Pancreas (tissue), 10 donors: ENCODE measurements at places on chromosomes 2 and 18. TPM values are rescaled to one million over a fixed set of nuclear protein-coding genes. Genes with fewer than 3 reads are reported as not detected.

DNA sequence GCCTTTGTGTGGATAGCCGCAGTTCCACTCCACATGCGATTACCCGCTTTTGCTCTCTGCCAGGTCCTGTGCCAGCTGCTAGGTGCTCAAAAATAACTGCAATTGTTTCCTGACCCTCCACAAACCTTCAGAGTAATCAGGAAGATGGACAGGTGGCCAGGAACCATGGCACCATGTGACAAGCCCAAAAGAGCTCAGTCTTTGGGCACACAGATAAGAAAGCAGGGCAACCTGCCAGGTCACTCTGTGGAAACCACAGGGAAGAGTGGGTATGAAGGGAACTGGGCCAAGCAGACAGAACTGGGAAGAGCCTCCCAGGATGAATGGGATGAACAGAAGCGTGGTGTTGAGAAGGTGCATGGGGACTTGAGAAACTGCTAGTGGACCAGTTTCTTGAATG, 79.4 kb upstream of the AGAP1 start:
- H3K4me3 ChIP-seq, result no peak overlapping the region
- H3K27ac ChIP-seq, result peak overlapping the region; percentile 71
- no peaks in the 10 kb centered on the region for H3K36me3 ChIP-seq

DNA sequence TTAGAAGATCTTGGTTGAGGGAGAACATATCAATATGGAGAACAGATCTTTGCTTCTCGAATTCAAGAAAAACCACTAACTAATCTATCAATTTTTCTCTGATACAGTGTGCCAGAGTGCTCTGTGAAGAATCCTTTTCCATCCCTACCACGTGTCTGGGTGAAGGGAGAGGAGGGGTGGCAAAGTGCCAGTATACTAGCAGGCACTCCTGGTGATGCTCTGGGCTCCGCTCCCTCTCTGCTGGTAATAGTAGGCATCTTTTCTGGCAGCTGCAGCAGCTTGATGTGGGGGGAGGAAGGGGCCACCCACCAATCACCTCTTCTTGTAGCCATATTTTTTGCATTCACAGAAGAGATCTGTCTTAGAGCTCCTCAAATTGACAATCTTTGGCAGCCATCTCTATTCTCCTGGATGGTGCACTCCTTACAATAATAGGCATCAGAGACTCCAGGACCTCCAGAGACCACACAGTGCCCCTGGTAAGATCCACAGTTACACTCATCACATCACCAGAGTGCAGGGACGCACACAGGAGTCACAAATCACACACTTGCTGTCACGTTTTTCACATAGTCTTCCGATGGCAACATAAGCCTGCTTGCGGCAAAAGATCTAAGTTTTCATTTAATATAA, 15.7 kb downstream of the STK39 start:
- no peaks in the 10 kb centered on the region for H3K4me1 ChIP-seq
- H3K36me3 ChIP-seq, result no peaks in the 10 kb centered on the region
- H3K27me3 ChIP-seq, result no peaks in the 10 kb centered on the region
- H3K27ac ChIP-seq, result no peak overlapping the region

DNA sequence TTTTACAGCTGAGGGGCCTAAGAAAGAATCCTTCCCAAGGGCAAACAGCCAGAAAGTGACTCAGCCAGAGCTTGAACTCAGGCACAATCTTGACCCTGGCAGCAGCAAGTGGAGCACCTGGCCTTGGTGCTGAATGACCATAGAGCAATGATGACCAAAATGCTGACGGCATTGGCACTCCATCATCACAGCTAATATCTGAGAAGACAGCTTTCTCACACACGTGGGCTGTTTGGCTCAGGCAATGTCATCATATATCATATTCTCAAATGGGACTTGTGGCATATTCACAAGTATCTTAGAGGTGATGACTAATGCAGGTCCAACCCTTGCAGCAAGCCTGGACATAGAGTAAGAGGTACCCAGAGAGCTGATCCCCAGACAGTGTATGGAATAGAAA, 443.9 kb upstream of the MYT1L start:
- DNase-seq, result no peak
- H3K36me3 ChIP-seq, result no peaks in the 10 kb centered on the region
- H3K27me3 ChIP-seq, result no peaks in the 10 kb centered on the region
- no peak overlapping the region for H3K4me3 ChIP-seq
- no peaks in the 10 kb centered on the region for H3K4me1 ChIP-seq
- H3K27ac ChIP-seq, result no peak overlapping the region

GRCh38 chr2:136225950-136226835, 108.2 kb upstream of the CXCR4 start:
- no peaks in the 10 kb centered on the region for H3K4me1 ChIP-seq
- no peaks in the 10 kb centered on the region for H3K36me3 ChIP-seq
- no peak overlapping the region for H3K27ac ChIP-seq
- H3K4me3 ChIP-seq, result no peak overlapping the region
- DNase-seq, result no peak

DNA sequence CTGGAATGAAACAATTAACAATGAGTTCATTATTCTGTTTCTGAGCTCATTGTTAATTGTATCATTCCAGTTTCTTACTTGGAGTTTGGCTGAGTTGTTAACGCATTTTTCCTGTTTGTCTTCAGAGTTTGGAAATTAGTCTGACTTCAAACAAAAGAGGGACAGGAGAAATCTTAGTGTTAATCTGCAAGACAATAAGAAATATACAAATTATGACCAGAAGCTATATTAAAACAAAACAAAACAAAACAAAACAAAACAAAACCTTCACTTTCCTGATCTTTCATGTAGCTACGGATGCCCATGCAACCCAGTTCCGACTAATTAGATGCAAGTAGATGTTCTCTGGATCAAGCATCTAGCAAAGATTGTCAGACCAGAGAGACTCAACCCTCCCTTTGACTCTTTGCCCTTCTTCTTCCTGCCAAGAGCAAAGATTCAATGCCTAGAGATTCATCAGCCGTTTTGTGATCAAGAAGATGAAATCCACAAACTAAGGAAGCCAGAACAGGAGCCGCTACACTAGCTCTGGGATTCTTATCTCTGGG, 686.2 kb upstream of the FSHR start:
- no peaks in the 10 kb centered on the region for H3K4me1 ChIP-seq
- no peak overlapping the region for H3K4me3 ChIP-seq
- no peaks in the 10 kb centered on the region for H3K36me3 ChIP-seq
- no peak overlapping the region for H3K27ac ChIP-seq

DNA sequence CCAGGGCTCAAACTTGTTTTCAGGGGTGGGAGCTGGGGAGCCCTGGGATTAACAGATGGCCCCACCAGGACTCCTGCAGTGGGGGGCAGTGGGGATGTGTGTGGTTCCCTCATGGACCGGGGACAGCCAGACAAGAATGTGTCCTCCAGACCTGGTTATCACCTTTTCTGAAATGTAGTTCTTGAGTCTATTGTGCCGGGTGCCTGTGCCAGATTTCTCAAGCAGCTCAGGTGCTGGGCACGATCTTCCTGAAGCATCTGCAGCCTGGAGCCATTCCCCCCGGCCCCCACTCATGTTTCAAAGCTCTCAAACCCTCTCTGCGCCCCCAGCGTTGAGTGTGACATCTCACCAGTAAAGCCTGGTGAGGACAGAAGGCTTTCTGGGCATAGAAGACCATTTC, 48.4 kb upstream of the HAAO start:
- DNase-seq, result no peak
- H3K4me1 ChIP-seq, result no peaks in the 10 kb centered on the region
- H3K4me3 ChIP-seq, result no peak overlapping the region
- H3K27me3 ChIP-seq, result no peaks in the 10 kb centered on the region
- no peaks in the 10 kb centered on the region for H3K36me3 ChIP-seq

- peaks cover 5% of the 10 kb centered on the region for H3K4me1 ChIP-seq
- no peaks in the 10 kb centered on the region for H3K27me3 ChIP-seq
- no peak overlapping the region for H3K4me3 ChIP-seq
- DNase-seq, result no peak
Measured at GRCh38 chr2:108553209-108553919, 19.1 kb downstream of the LIMS1 start.

DNA sequence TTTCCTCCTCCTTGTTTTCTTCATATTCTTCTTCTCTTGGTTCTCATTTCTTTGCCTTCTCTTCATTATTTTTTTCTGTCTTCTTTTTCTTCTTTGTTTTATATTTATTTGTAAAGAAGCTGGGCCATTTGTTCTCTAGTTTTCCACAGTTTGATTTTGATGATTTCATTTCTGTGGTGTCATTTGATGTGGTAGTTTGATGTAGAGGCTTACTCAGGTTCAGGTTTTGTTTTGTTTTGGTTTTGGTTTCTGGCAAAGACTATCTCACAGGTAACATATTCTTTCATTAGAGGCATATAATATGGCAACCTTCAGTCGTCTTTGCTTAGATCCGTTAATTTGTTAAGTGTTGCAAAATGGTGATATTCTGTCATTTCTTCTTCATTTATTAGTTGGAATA, 75.3 kb downstream of the BABAM2 start:
- DNase-seq, result no peak
- H3K27me3 ChIP-seq, result no peaks in the 10 kb centered on the region
- H3K27ac ChIP-seq, result no peak overlapping the region

GRCh38 chr2:125711075-125711474, 944.9 kb upstream of the GYPC start:
- no peak overlapping the region for H3K4me3 ChIP-seq
- no peaks in the 10 kb centered on the region for H3K27me3 ChIP-seq
- no peaks in the 10 kb centered on the region for H3K4me1 ChIP-seq
- H3K27ac ChIP-seq, result no peak overlapping the region
- no peaks in the 10 kb centered on the region for H3K36me3 ChIP-seq
- no peak for DNase-seq

DNA sequence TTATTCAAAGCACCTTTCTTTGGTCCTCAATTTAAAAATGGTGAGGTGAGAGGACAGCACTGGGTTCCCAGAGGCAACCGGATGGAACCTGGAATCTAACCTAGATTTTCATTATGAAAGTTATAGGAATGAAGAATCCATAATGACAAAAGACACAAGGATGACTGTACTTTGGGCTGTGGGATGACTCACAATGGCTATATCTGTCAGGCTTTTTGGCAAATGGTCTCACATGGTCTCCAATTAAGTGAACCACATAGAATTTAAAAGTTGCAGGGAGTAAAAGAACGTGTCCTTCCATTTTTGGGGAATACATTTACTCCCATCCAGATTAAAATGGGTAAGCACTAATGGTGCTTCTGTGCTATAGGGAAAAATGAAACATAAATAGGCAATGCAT, 31.8 kb upstream of the LYPD1 start:
- H3K36me3 ChIP-seq, result no peaks in the 10 kb centered on the region
- no peaks in the 10 kb centered on the region for H3K27me3 ChIP-seq
- no peak overlapping the region for H3K27ac ChIP-seq
- H3K4me3 ChIP-seq, result no peak overlapping the region

GRCh38 chr18:3358310-3358709, 91.7 kb upstream of the TGIF1 start:
- H3K4me3 ChIP-seq, result no peak overlapping the region
- H3K27ac ChIP-seq, result no peak overlapping the region
- no peaks in the 10 kb centered on the region for H3K36me3 ChIP-seq
- no peaks in the 10 kb centered on the region for H3K4me1 ChIP-seq
- no peak for DNase-seq

GRCh38 chr2:167729911-167730310, 517.5 kb downstream of the STK39 start:
- no peak overlapping the region for H3K27ac ChIP-seq
- H3K36me3 ChIP-seq, result no peaks in the 10 kb centered on the region
- no peaks in the 10 kb centered on the region for H3K27me3 ChIP-seq
- H3K4me1 ChIP-seq, result no peaks in the 10 kb centered on the region
- H3K4me3 ChIP-seq, result no peak overlapping the region
- DNase-seq, result no peak

GRCh38 chr2:204199357-204199756, 262.8 kb downstream of the ICOS start:
- DNase-seq, result no peak
- no peaks in the 10 kb centered on the region for H3K36me3 ChIP-seq
- no peaks in the 10 kb centered on the region for H3K4me1 ChIP-seq
- no peak overlapping the region for H3K27ac ChIP-seq

DNA sequence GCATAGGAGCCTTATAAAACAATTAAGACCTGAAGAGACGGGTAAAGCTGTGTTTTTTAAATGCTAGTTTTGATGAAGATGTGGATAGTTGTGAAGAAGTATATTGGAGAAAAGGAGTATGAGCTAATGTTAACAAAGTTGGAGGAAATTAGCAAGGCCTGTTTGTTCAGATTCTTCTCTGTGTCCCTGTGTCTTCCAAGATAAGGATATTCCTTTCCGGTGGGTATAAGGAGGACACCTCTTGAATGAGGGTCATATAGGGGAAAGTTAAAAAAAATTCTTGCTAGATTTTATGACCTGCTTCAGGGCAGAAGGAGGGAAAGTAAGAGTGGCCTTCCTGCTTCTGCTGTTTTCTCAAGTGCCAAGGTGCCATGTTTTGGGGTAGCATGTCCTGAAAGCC, 59.0 kb downstream of the CCDC68 start:
- H3K4me3 ChIP-seq, result no peak overlapping the region
- no peak for DNase-seq
- H3K27ac ChIP-seq, result no peak overlapping the region
- H3K36me3 ChIP-seq, result no peaks in the 10 kb centered on the region
- no peaks in the 10 kb centered on the region for H3K4me1 ChIP-seq
- H3K27me3 ChIP-seq, result no peaks in the 10 kb centered on the region

- no peaks in the 10 kb centered on the region for H3K4me1 ChIP-seq
- DNase-seq, result no peak
- no peak overlapping the region for H3K27ac ChIP-seq
Measured at GRCh38 chr2:45728458-45728942, 77.0 kb downstream of the PRKCE start.

GRCh38 chr2:130887643-130888042, 50.9 kb downstream of the ARHGEF4 start:
- H3K4me3 ChIP-seq, result no peak overlapping the region
- no peaks in the 10 kb centered on the region for H3K4me1 ChIP-seq
- no peaks in the 10 kb centered on the region for H3K27me3 ChIP-seq
- no peak overlapping the region for H3K27ac ChIP-seq

- no peak overlapping the region for H3K27ac ChIP-seq
- no peaks in the 10 kb centered on the region for H3K4me1 ChIP-seq
Measured at GRCh38 chr2:81937944-81938343, 1633.4 kb upstream of the LRRTM1 start.

- peak; percentile 36 for DNase-seq
- H3K4me3 ChIP-seq, result no peak overlapping the region
- no peaks in the 10 kb centered on the region for H3K27me3 ChIP-seq
- no peaks in the 10 kb centered on the region for H3K4me1 ChIP-seq
Measured at GRCh38 chr2:76197842-76198448, 487.2 kb upstream of the GCFC2 start.

DNA sequence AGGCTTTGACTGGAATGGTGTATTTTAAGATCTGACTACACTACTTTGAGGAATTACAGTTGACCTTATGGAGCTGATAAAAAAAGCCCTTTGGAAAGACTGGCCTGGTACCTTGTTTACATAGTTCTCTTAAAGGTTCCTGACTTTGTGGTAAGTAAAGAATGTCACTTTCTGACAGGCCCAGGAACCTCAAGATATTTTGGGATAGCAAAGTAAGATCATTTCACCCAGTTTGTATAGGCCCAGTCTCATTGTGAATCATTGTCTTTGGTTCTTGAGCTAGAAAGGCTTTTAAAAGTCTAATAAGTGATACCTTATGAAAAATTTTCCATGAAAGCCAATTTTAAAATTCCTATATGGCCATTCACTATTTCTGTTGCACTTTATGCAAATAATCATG, 316.3 kb upstream of the LRRTM4 start:
- no peaks in the 10 kb centered on the region for H3K36me3 ChIP-seq
- no peak for DNase-seq
- H3K27me3 ChIP-seq, result no peaks in the 10 kb centered on the region
- H3K27ac ChIP-seq, result no peak overlapping the region
- no peak overlapping the region for H3K4me3 ChIP-seq

Gene RUFY4
- total RNA-seq, result not detected

Gene REG3G
- total RNA-seq, result 3,262 TPM

Gene CTAGE1
- not detected for total RNA-seq

Gene POTEI
- total RNA-seq, result 0.09 TPM

Gene ANKRD30BL
- total RNA-seq, result not detected

Gene SLC4A5
- 1.5 TPM for total RNA-seq

Gene SCYGR4
- total RNA-seq, result not detected

Gene THADA
- 25.1 TPM for total RNA-seq

Gene FSHR
- total RNA-seq, result not detected

Gene CKAP2L
- 0.06 TPM for total RNA-seq

Gene CCDC85A
- total RNA-seq, result 0.24 TPM

Gene MAP3K20
- 9.9 TPM for total RNA-seq
